Astrocyte of the cerebellum (primary cell): ENCODE measurements at places on chromosomes 16 and 17.

DNA sequence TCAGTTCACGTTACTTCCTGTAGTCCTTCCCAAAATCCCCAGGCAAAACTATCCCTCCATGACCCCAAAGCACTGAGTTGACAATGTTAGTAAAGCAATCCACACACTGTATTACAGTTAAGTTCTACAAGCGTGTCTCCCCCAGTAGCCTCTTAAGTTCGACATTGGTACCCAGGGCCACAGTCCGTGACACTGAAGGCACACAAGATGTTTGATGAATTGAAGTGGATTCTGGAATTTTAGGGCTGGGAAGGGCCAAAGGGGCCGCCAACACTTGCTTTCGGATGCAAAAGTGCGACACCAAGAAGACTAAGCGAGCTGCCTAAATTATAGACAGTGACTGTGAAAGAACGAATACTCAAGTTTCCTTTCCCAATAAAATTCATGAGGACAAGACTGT, 1.5 kb downstream of the VPS35 start:
- no peak for DNase-seq

DNA sequence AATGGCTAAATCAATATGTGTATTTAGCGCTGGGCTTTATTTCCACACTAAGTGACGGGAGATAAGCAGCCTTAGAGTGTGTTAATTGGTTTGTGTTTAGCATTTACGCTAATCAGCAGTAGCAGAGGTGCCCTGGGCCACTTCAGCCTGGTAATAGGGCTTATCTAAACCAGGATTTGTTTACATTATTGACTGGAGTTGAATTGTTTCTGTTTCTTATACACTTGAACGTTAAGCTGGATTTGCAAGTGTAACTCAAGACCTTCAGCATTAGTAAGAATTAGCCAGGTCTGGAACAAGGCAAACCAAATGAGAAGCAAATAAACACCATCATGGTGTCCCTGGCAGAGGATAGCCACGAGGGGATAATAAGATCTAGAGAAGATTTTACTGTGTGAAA, 313.6 kb downstream of the HS3ST4 start:
- no peak for DNase-seq

- no peak for DNase-seq
Observed at GRCh38 chr17:73901661-73902415, 257.6 kb upstream of the SDK2 start.

DNA sequence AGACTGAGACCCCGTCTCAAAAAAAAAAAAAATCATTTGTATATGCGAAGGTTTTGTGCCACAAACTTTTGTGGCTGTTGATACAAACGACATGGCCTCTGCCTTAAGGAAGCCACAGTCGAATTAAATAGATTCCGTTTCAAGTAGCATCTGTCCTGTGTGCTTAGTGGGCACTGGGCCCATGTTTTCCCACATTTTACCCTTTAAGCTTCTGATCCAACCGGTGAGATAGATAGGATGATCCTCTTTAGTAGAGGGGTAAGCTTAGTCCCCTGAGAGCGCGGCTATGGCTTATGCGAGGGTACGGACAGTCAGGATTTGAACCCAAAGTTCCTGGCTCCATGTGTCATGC, 776 bp upstream of the TMEM219 start:
- no peak for DNase-seq

DNA sequence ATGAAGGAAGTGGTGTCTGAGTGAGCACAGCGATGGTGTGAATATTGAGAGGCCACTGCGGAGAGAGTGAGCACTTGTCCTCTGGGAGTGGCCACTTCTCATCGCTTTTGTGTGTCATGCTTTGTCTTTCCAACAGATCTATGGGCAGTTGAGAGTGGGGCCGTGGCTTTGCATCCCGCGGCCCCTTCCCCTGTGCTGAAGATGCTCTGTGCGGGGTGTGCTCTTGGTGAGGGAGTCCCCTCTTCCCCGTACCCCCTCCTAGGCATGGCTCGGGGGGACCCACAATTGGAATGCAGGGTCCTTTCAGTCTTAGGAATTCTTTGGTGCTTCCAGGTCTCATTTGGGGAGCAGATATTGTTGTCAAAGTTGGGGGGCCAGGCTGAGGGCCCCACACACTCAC, 197.3 kb upstream of the WSCD1 start:
- DNase-seq: no peak

DNA sequence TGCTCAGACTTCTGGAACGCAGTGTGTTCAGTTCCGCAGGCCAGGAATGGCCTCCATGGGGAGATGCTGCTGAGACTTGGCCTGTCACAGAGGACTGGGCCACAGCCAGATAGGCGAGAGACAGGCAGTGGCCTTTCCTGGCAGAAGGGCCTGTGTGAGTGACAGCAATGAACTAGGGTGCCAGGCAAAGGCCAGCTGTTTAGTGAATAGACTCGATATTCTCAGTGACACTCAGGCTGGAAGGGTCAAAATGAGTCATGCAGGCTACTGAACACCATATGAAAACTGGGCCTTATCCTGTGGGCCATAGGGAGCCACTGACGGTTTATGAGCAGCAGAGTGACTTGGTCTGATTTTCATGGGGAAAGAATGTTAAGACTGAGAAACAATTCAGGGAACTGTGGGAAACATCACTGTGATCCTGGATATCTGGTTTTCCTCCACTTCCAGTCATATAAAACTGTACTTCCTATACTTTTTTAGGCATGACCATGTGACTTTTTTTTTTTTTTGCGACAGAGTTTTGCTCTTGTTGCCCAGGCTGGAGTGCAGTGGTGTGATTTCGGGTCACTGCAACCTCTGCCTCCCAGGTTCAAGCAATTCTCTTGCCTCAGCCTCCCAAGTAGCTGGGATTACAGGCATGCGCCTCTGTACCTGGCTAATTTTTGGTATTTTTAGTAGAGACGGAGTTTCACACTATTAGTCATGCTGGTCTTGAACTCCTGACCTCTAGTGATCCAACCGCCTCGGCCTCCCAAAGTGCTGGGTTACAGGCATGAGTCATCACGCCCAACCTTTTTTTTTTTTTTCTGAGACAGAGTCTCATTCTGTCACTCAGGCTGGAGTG, 5.2 kb upstream of the NUBP1 start:
- DNase-seq: no peak

DNA sequence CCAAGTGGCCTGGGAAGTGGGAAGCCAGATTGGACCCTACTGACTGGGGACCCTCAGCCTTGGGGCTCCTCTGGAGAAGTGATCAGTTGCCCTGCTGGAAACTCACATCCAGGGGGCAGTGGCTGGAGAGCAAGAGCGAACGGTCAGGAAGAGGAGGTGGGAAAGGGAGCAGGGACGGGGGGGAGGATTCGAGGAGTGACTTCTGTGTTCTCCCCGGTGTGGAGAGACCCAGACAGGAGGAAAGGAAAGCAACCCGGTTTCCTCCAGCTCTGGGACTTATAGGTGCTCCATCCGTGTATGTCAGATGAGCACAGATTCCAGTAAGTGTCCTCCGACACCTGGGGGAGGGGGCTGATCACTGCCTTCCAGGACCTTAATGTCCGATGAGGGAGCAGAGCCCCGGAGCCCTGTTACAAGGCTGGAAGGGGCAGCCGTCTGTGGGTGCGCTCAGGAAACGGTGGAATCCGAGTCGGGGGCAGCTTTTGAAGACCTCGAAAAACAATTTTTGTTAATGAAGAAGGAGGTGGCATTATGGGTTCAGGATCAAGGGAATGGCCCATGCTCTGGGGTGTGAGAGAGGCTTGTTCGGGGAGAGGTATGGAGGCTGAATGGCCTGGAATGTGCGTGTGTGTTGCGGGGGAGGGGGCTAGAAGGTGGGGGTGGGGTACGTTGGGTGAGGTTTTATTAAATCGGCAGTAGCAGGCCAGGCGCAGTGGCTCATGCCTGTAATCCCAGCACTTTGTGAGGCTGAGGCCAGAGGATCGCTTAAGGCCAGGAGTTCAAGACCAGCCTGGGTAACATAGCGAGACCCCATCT, 34.8 kb upstream of the NDRG4 start:
- DNase-seq: no peak

DNA sequence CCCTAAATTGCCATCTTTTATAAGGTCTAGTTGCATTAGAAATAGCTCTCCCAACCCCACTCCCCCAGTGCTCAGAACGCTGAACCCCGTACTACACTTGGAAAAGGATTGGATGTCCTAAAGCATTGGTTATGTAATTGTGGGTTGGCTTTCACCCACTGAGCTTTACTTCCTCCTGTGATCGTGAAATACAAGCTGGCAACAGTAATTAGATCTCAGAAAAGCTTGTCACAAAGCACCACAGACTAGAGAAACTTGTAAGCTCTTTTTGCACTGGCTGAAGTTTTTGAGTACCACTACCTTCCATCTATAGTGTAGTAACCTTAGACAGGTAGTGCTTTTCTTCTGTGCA, 54.4 kb downstream of the SIAH1 start:
- no peak for DNase-seq

DNA sequence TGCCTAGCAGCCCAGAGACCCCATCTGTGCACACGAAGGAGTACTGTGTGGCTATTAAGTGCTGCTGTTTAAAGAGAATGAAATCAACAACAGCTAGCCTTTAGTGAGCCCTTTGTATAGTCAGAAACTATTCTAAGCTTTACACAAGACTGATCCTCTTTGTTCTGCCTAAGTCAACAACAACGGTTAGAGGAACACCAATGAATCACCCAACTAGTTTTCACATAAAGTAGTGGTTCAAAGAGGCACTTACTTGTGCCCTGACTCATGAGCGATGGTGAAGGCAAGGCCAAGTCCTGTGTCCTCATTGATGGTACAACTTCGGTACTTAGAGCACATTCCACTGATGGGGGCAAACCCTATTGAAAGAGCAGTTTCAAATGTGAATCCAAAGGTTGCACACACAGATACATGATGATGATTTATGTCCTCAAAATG, 75.8 kb downstream of the ADAMTS18 start:
- peak; percentile 27 for DNase-seq

DNA sequence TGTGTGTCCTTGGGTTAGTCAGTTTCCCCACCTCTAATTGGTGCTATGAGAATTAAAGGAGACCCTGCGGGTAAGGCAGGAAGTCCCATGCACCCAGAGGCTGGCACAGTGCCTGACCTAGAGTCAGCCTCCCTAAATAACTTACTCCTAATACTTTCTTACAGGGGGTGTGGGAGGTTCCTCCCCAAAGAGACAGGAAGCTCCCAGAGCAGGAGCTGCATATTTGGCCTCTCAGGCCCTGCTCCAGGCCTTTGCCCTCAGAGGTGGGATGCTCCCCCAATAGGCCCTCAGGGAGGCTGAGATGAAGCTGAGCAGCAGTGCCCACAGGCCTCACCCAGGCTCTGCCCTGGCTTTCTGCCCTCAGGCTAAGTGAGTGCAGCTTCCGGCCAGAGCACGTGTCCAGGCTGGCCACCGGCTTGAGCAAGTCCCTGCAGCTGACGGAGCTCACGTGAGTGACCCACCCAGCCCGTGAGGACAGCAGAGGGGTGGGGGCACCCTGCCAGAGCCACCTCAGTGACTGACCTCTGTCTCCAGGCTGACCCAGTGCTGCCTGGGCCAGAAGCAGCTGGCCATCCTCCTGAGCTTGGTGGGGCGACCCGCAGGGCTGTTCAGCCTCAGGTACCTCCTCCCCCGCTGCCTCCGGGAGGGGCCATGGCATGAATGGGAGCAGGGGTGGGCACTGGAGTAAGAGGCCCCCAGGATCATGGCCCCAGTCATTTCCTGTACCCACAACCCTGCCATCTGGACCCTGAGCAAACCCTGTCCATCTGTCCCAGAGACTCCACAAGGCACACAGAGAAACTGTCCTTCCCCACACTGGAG, 31.1 kb upstream of the CPNE2 start:
- DNase-seq: no peak

GRCh38 chr17:67503739-67504138, 126.7 kb downstream of the PITPNC1 start:
- no peak for DNase-seq

DNA sequence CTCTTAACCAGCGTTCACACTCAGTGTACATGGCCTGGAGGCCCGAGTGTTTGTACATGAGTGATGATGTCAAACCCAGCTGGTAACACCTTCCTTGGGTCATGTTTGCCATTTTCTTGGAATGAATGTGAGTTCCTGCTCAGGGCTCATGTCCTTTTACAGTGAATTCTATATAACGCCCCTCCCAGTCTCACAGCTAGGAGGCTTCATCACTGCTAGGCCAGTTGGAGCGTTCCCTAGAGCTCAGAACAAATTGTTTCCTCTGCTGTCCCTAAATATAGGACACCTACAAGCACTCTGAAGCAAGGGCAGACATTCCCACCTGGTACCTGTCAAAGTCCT, 5.5 kb downstream of the TIMM22 start:
- DNase-seq: no peak

DNA sequence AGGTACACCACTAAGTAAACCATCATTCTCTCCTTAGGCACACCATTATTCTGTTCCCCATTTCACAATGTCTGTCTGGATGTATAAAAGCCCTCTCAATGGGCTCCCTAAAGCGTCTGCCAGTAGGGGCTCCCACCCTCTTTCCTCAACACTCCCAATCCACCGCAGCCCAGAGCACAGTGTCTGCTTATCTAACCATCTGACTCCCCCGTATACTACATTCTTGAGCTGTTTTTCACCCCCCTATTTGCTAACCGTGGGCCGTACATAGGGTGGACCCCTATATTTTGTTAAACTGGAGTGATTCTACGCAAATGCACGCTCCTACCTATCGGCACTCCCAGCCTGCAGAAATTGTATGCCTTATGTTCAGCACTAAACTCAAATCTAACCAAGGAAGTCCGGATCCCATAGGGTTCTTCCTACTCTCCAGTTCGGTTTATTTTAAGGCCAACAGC, 685 bp upstream of the PSMD3 start:
- DNase-seq: no peak

DNA sequence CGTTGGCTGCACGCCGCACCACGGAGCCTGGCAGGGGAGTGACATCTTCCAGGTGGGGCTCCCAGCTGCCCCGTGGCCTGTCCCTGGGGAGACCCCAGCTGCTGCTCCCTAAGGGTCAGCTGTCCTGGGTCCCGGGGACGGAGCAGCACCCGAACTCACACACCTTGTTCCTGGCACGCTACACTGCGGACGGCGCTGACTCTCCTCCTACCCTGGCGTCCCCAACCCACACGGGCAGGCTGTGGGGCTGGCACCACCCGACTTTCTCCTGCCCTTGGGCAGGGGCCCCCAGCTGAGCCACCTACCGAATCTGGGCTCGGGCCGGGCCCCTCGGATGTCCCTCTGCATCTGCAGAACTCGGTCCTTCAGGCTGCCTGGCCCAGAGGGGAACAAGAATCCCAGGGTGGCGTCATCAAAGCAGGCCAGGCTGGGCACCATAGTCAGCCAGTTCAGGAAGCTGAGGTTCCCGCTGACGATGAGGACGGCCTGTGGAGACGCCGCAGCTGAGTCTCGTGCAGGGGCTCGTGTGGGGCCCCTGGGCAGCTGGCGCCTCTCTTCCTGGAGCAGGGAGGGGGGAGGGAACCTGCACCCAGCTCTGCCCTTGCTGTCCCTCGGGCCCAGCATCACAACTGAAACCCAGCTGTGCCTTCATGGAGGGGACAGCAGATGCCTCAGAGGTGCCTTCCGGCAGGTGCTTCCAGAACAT, 70.5 kb upstream of the GNG13 start:
- DNase-seq: no peak

GRCh38 chr17:66548158-66548557, 245.7 kb downstream of the PRKCA start:
- no peak for DNase-seq

DNA sequence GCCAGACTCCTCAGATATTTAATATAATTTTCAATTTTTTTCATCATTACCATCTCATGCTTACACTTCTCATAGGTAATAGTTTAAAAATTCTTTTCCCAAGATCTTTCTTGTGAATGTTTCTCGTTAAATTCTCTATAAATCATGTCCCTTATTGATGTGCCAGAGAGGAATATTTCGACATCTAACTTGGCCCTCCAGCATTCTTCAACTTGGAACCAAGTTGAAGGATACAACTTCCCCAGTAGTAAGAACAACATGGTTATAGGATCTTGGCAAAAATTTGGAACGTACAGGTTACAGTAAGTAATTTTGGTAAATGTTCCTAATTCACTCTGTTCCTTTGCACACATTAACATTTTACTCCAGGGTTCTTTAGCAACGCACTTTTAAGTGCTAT, 731.8 kb downstream of the CDH11 start:
- DNase-seq: no peak
